ENCODE measurements at places on chromosomes 13 and 19.

DNA sequence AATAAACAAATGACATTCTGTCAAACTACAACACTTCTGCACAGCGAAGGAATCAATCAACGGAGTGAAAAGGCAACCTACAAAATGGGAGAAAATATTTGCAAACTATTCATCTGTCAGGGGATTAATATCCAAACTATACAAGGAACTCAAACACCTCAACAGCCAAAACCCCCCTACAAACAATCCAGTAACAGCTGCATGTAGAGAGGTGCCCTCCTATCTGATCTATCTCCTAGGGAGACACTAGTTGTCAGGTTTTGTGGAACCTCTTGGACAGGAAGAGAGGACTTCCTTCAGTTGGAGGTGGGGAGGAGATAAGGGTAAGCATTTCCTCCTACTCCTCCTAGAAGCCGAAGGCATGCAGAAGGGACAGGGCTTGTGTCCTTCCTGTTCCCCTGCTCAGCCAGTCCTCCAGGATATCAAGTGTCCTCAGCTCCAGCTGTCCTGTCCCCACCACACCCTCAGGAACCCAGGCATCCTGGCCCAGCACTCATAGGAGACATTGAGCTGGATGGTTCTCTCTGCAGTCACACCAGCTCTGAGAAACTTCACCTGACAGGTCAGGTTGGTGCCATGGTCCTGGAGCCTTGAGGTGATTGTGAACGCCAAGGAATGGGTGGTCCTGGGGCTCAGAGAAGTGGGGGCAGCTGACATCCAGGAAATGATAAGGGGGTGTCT, 9.8 kb upstream of the SIGLEC8 start:
- DNase-seq: no peak

DNA sequence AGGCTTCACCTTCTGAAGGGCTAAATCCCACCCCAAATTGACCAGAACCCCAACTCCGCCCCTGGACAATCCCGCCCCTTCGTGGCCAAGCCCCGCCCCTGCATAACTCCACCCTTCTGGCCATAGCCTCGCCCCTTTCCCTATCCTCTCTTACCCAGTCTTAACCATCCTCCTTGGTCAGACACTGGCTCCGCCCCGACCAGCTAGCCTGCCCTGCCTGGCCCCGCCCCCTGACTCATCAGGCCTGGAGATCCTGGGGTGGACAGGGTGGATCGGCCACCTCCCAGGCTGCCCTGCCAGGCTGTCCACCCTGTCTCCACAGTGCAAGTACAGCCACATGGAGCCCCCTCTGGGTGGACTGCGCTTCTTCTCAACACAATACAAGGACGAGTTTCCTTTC, 8.0 kb upstream of the ZNF358 start:
- DNase-seq: no peak

GRCh38 chr13:97497400-97497799, 63.4 kb downstream of the RAP2A start:
- DNase-seq: no peak

GRCh38 chr19:45164577-45165335, 4.0 kb upstream of the NKPD1 start:
- peak; percentile 67 for DNase-seq

- no peak for DNase-seq
Observed at GRCh38 chr19:56107626-56108351, 13.3 kb downstream of the ZNF787 start.

GRCh38 chr13:39311619-39312018, 273.4 kb downstream of the NHLRC3 start:
- no peak for DNase-seq

Data from stimulated activated CD4-positive, alpha-beta T cell treated with anti-CD3 and anti-CD28 coated beads, Interleukin-4, amount 100 ng/mL, for 24 hours (primary cell).